Activated T-helper 1 cell treated with anti-CD3 and anti-CD28 coated beads, Interleukin-2, amount 50 U/mL, for 16 hours (primary cell): ENCODE measurements at places on chromosomes 4 and X.

DNA sequence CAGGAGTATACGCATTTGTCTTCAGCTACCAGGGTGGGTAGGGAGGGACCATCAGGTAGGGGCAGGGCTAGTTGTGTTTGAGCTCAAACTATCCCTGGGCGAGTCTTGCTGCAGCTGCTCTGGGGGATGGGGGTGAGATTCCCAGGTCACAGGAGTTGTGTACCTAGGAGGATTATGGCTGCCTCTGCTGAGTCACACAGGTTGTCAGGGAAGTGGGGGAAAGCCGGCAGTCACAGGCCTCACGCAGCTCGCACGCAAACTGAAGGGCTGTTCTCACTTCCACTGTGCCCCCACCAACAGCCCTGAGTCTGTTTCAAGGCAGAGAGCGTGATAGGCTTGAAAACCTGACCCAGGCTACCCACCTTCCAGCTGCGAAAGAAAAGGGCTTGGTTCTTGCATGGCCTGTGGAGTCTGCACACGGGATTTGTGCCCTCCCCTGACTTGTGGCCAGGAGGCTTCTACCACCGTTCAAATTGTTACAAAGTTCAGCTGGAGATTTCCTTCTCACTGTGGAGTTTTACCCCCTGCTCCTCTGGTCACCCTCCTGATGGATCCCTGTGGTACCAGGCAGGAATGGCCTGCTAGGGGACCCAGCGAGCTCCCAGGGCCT lies 63.8 kb downstream of the ARFIP1 start:
- no peak for DNase-seq

- DNase-seq = no peak
Measured at GRCh38 chr4:53767482-53767881, 176.2 kb upstream of the LNX1 start.

DNA sequence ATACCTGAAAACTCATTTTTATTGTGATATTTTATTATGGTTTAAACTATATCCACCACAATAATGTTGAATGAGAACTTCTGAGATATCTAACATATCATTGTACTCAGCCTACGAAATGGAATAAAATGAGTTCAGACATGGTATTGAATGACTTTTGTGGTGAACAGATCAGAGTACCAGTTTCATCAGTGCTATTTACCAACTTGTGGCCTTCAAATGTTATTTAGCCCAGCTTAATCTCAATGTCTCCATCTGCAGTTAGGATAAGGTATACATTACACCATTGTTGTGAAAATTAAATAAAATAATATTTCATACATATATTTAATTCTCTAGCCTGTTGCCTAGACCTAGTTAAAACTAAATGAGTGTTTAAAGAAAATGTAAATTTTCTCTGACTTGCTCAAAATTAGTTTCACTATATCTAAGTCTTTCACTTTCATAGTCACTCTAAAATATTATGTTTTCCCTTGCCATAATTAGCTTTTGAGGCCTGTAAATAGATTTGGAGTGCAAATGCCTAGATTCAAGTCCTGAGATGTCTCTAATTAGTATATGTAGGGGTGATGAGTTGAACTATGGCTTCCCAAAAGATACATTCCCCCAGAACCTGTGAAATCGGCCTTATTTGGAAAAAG lies 594.2 kb downstream of the STPG2 start:
- no peak for DNase-seq

- no peak for DNase-seq
Measured at GRCh38 chrX:7263330-7263729, 115.4 kb upstream of the PUDP start.

DNA sequence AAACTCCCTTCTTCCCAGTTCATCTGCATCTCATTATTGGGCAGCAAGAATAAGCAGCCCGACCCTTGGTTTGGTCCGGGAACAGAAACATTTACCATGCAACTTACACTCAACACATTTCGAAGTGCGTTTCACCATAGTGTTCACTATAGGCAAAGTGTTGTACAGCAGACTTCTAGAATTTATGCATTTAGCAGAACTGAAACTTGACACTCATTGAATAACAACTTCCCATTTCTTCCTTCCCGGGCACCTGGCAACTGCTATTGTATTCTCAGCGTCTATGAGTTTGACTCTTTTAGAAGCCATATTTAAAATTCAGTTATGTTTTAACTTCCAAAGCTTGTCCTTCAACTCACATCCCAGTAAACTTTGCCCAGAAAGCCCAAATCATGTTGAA lies 840.6 kb downstream of the NLGN4X start:
- no peak for DNase-seq

- no peak for DNase-seq
Measured at GRCh38 chrX:130994671-130995070, 63.5 kb upstream of the ARHGAP36 start.

- DNase-seq = no peak
Measured at GRCh38 chr4:186900232-186900900, 176.7 kb upstream of the FAT1 start.

- DNase-seq = no peak
Measured at GRCh38 chr4:6746721-6747293, 30.8 kb downstream of the BLOC1S4 start.

GRCh38 chr4:149264093-149264733 lies 551.4 kb downstream of the IQCM start:
- no peak for DNase-seq

- no peak for DNase-seq
Measured at GRCh38 chrX:108641589-108642272, 94.6 kb downstream of the IRS4 start.

GRCh38 chr4:65495439-65495838 lies 174.8 kb downstream of the EPHA5 start:
- DNase-seq = no peak

GRCh38 chrX:129145840-129146272 lies 377.4 kb downstream of the SMARCA1 start:
- DNase-seq = no peak

DNA sequence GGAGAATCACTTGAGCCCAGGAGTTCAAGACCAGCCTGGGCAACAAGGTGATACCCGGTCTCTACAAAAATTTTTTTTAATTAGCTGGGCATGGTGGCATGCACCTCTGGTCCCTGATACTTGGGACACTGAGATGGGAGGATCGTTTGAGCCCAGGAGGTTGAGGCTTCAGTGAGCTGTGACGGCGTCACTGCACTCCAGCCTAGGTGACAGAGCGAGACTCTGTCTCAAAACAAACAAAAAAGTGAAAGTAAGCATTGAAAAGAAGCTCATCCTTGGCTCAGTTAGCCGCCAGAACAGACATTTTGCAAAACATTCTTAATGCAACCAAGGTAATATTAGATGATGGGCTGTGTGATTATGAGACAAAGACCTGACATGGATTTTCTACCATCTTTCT lies 223.3 kb upstream of the VCX3A start:
- DNase-seq = no peak

DNA sequence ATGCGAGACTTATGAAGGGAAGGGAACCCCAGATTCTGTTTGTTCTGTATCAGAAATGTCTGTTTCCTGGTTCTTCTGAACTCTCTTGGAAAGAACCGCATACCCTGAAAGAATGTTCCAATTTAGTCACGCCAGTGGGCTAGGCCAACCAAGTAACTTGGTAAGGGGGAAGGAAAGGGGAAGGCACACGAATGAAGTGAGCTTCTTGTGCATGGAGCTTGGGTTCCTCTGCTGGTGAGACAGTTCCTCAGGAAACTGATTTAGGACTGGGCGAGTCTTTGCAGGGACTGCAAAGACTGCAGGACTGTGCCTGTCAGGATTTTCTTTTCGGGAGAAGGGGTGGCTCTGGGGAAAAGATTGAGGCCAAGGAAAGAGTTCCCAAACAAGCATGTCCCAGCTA lies 35.6 kb downstream of the FRMPD3 start:
- DNase-seq = no peak

DNA sequence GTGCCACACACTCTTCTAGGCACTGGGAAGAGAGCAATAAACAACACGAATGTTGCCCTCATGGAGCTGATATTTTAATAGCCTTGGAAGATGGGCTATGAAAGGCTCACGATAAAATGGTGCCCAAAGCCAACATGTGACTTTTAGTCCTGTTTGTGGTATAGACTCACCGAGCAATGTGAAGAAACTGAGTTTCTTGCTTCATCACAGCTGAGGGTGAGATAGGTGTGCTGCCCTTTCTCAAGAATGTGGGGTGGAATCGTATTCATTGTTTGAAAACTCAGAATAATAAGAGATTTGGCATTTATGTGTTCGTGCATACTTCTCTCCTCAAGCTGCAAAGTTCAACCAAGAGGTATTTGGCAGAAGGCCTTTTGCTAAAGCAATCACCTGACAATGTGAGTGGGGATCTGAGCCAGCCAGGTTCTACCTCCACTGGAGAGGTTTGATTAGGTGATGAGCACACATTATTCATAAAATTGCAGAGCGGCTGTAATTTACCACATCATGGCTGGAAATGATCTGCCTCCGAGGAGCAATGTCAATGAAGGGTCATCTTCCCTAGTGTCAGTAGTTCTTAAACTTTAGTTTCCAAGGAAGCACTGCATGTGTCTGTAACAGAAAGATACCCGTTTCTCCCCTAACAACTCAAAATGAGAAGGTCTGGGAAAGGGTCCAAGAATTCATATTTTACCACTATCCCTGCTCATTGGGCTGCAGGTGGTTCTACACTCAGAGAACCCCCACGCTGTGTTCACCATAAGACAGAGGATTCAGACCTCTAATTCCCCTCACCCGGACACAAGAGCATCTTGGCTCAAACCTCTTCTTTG lies 41.9 kb upstream of the CBR4 start:
- DNase-seq = no peak

GRCh38 chrX:118528071-118528737 lies 32.6 kb downstream of the DOCK11 start:
- DNase-seq = peak; percentile 6

DNA sequence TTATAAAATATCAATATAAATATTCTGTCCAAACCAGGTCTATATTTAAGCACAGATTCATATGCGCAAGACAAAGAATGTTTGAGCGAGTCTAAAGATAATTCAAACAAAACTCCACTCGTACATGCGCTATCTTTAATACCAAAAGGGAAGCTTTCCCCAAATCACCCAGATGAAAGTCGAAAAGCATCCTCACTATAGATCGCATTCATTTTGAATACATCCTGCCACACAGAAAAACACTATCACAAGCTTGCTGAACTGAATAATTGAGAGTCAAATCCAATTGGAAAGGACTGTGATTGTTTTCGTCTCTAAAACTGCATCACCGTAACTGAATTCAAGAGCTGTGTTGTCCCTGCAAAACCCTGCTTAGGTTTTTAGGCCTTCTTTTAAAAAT lies 685 bp downstream of the TASL start:
- no peak for DNase-seq

GRCh38 chrX:154411981-154412340 lies 622 bp downstream of the TAFAZZIN start:
- no peak for DNase-seq

DNA sequence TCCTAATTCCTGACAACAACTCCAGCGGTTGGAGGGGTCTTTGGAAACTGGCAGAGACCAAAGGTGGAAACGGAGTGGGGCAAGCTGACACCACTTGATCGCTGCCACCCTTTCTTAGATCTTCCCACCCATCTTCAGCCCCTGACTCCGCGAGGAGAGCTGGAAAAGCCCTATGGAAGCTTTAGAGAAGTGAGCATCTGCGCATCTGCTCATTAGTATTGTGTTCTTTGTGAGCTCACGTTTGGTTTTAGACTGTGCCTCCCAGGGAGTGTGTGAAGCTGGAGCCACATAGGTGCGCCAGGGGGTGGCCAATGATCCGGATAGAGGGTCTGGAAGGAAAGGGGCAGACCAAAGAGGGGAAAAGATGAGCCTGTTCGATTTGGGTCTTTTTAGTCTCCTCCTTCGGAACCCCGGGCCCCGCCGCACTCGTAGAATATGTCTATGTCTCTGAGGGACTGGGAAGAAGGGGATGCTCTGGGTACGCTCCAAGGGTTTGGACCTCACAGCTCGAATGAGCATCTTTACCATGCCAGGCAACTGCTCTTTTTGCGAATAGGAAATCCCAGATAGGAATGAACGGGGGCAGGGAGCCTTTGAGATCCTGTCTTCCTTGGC lies 578 bp upstream of the DKK2 start:
- DNase-seq = no peak

- DNase-seq = no peak
Measured at GRCh38 chr4:79015411-79015810, 76.2 kb upstream of the PAQR3 start.

- no peak for DNase-seq
Measured at GRCh38 chr4:140151699-140152012, 2.3 kb downstream of the MAML3 start.

- peak; percentile 62 for DNase-seq
Measured at GRCh38 chr4:121950212-121950679, 1.6 kb downstream of the TRPC3 start.

- DNase-seq = no peak
Measured at GRCh38 chr4:56077676-56078075, 128.9 kb downstream of the CEP135 start.

DNA sequence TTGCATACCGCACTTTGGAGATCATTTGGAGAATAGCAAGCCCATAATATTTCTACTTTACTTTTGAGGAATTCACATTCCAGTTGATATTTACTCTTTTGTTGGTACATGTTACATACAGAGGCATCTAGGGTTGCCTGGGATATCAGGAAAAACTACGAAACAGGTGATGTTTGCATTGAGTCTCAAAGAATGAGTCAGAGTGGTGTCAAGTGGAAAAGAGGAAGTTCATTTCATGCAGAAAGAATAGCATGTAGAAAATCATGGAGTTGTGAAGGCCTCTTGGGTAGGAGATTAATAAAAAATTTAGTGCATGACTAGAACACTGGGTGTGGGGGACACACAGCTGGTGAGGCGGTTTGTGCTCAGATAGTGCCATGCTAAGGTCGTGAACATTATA lies 33.5 kb upstream of the ELOVL6 start:
- no peak for DNase-seq

DNA sequence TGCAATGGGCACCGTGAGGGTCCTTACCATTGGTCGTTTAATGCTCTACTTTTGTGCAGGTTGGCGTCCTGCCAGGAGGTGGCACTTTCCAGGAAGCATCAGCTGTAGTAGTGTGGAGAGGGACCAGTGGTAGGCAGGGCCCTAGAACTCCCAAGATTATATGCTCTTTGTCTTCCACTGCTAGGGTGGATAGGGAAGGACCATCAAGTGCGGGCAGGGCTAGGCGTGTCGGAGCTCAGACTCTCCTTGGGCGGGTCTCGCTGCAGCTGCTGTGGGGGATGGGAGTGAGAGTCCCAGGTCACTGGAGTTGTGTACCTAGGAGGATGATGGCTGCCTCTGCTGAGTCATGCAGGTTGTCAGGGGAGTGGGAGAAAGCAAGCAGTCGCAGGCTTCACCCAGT lies 134.7 kb downstream of the KLF8 start:
- DNase-seq = no peak

- no peak for DNase-seq
Measured at GRCh38 chr4:180665994-180666824, 1577.0 kb upstream of the TENM3 start.

DNA sequence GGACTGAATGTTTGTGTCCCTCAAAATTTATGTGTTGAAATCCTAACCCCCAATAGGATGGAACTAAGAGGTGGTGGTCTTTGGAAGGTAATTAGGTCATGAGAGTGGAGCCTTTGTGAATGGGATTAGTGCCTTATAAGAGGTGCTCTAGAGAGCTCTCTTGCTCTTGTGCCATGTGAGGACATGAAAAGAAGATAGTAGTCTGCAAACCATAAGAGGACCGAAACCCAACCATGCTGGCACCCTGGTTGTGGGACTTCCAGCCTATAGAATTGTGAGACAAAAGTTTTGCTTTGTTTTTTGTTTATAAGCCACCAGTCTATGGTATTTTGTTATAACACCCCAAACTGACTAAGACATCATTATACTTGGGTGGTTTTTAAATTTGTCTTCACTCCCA lies 417.1 kb downstream of the ANKRD50 start:
- DNase-seq = no peak

GRCh38 chr4:17322514-17322913 lies 189.4 kb downstream of the QDPR start:
- DNase-seq = no peak

- no peak for DNase-seq
Measured at GRCh38 chr4:187286525-187286924, 562.9 kb upstream of the FAT1 start.
